ENCODE measurements at places on chromosomes 2 and 18.

- DNase-seq, result peak; percentile 74
Observed at GRCh38 chr18:79393635-79394533, 1.8 kb upstream of the NFATC1 start.

GRCh38 chr18:36446059-36446458 is 148.5 kb downstream of the FHOD3 start:
- DNase-seq, result no peak

DNA sequence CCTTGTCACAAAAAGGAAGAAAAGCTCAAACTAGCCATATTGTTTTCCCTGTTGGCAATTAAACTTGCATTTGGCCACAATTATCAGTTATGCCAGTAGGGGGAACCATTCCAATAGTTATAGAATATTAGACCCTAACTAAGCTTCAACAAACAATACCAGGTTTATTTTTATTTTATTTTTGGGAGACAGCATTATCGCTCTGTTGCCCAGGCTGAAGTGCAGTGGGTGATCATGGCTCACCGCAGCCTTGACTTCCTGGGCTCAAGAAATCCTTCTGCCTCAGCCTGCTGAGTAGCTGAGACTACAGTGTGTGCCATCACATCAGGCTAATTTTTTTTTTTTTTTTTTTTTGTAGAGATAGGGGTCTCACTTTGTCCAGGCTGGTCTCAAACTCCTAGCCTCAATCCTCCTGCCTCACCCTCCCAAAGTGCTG is 102.1 kb downstream of the ATAD2B start:
- DNase-seq, result peak; percentile 59

GRCh38 chr2:17733599-17733998 is 20.0 kb downstream of the SMC6 start:
- DNase-seq, result no peak

GRCh38 chr18:8290435-8290834 is 318.8 kb upstream of the RAB12 start:
- no peak for DNase-seq

DNA sequence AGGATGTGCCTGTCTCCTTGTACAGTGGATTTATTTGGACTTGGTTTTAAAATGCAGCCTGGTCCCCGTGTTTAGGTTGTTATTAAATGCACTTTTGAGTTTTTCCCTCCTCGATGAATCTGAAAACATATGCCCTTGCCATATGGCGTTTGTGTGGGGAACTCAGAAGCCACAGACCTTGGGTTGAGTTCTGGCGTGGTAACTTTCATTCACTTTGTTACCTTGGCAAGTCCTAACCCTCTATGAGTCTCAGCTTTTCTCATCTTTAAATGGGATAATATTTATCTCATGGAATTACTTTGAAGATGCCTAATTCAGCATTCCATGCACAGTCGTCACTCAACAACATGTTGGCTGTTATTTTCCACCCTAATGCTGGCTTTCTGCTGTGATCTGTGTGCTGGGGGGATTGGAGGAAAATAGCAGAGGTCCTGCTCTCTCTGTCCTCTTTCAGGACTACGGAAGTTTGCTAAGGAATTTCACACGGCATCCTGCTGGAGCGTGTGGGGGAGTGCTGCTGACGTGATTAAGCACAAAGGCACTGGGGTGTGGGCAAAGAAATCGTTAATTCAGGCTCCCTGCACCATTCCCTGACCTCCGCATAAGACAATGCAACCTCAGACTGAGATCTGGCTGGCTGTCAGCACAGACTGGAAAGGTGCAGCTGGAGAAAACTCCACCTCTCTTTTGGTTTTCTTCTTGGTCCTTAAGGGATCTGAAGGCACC is 61.7 kb downstream of the LDLRAD4 start:
- no peak for DNase-seq

DNA sequence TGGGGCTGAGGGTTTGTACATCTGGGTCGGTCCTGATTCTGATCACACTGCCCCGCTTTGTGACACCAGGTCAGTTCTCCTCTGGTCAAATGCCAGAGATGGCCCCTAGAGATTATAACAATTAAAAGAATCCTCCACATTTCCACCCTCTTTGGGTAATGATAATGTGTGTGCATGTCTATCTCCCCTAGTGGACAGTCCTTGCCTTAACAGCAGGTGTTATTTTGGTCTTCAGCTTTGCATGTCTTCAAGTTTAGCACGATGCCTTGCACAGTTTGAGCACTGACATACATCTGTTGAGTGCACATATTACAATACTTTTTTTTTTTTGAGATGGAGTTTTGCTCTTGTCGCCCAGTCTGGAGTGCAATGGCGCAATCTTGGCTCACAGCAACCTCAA is 25.7 kb upstream of the COX7A2L start:
- DNase-seq, result no peak

GRCh38 chr18:24672165-24672941 is 211.9 kb downstream of the HRH4 start:
- no peak for DNase-seq

DNA sequence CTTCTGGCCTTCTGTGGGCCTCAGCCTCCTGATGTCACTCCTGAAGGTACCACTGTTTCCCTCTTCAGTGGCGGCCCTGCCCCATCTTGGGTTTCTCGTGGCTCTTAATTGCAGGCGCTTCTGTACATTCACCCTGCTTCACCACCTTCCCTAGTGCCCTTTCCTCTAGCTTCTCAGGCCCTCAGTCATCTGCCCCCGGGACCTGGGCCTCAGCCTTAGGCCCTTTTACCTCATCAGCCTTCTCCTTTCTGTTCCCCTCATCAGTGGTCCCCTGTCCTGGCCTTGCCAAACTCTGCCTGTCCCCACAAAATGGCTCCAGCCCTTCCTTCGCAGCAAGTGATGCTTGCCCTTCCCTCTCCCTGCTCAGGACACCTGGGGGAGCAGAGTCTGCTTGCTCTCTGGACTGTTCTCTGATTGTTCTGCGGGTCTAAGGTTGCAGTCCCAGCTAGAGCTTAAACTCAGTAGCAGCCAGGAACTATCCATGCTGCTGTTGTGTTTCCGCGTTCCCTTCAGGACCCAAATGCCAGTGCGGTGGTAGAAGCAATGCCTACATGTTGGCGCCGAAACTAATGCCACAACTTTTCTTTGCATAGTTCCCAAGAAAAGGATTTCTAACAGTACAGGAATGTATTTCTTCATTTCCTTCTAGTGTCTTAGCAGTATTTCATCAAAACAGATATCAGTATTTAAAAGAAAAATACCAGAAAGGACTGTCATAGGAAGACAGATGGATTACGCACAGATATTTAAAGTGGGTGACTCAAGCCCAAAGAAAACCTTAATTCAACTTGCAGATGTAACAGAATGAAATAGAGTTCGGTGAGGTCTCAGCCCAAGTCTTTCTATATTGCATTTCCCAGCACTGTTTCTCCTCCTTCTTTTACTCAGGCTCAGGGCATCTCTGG is 7.5 kb downstream of the ASB1 start:
- peak; percentile 94 for DNase-seq

- DNase-seq, result no peak
Observed at GRCh38 chr2:68253219-68254068, 1.1 kb upstream of the PPP3R1 start.

GRCh38 chr2:235055891-235056516 is 104.2 kb downstream of the SH3BP4 start:
- no peak for DNase-seq

- no peak for DNase-seq
Observed at GRCh38 chr2:127577973-127578372, 42.5 kb downstream of the MYO7B start.

DNA sequence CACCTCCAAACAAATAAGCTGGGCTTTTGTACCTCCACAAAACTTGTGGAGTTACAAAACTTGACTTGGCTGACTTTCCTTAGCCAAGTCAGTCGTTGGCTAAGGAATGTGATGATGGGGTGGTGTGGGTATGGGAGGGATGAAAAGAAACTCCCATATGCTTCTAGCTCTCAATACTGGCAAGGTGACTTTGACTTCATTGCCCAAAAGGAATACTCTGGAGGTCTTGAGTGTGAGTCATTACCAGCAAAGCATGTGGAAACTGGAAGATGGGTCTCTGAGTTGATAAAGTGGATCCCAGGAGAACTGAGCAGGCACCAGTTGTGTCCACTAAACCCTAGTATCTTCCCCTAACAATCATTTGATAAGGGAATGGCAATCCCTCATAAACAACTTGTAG is 226.7 kb downstream of the GULP1 start:
- peak; percentile 37 for DNase-seq

DNA sequence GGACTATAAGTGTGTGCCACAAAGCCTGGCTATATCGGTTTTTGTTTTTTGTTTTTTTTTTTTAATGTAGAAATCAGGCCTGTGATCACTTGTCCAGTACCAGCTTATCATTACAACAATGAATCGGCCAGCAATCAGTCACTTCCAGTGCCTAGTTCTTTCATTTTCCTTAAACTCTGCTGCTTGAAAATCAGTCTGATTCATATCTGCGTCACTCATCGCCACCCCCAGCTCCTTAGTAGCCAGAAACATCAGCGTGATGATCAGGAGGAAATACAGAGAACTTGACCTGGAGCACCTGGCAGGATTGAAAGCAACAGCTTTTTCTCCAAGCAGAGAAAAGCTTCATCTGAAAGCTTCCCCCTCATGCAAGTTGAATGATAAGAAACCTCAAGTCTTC is 75.4 kb downstream of the SPTBN1 start:
- peak; percentile 36 for DNase-seq

DNA sequence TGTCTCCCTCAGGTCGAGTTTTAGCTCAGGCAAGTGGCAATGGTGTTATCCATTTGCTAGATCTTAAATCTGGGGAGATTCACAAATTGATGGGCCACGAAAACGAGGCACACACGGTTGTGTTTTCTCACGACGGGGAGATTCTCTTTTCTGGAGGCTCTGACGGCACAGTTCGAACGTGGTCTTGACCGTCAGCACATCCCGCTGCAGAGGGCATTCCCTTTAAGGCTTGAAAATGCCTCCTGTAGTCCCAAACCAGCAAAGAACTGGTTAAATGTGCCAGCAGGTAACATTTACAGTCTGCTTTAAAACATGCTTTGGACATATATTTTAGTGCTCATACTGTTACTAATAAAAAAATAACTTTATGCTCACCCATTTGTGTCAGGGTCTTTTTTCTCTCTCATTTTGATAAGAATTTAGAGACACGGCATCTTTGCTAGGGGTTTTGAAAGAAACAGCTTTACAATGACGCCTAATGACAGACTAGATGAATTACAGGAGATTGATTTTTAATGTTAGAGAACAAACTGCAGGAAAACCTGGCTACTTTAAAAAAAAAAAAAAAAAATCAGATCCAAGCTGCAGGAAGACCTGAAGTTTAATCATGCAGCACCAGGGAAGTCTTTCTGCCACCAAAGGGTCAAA is 602 bp upstream of the VWC2L start:
- DNase-seq, result no peak

DNA sequence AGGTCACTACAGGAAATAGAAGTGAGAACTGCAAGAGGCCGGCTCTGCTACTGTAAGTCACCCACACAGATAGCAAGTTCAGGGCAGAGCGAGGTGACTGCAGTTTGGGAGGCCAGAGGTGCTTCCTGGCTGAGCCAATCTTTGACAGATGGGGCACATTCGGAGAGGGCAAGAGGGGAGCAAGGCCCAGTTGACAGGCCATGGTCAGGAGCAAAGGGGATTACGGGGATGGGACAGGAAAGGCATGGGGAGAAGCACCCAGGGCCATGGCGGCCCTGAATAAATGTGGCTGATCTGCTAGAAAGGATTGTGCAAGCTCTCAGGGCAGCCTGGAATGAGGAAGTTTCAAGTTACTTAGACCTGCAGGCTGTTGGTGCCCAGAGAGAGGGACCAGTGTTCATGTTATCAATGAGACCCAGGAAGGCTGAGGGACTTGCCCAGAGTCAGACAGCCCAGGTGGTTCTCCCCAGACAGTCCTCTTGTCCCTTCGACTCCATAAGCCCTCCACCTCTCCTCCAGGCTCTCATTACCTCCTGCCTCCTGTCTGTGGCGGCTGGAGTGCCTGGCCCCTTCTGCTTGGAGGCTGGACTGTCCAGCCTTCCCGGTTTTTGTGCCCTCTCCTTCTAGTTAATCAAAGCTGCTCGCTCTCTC is 123.3 kb downstream of the CTIF start:
- peak; percentile 25 for DNase-seq

DNA sequence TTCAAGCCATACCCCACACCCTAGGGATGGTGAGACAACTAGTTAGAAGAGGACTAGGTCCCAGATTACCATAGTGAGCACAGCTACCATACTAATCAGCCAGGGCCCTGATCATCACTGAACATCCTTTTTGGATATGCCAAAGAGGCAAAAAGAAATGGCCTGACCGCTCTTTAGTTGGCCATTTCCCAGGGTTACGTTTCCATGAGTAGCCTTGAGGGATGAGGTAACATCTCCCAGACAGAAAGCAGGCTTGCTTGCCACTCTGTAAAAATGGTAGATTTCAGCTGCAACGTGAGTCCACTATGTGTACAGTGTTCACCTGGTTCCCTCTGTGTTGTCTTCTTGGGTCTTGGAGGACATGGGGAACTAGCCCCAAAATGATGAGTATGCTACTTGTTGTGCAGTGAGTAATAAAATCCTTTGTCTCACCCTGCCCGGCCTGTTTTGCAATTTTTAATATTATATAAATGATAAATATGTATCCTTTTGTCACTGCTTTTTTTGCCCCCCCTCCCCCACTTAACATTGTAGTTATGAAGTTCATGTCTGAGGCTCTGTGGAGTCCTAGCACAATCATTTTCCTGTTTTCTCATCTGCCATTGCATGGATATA is 8.9 kb upstream of the GALM start:
- no peak for DNase-seq

DNA sequence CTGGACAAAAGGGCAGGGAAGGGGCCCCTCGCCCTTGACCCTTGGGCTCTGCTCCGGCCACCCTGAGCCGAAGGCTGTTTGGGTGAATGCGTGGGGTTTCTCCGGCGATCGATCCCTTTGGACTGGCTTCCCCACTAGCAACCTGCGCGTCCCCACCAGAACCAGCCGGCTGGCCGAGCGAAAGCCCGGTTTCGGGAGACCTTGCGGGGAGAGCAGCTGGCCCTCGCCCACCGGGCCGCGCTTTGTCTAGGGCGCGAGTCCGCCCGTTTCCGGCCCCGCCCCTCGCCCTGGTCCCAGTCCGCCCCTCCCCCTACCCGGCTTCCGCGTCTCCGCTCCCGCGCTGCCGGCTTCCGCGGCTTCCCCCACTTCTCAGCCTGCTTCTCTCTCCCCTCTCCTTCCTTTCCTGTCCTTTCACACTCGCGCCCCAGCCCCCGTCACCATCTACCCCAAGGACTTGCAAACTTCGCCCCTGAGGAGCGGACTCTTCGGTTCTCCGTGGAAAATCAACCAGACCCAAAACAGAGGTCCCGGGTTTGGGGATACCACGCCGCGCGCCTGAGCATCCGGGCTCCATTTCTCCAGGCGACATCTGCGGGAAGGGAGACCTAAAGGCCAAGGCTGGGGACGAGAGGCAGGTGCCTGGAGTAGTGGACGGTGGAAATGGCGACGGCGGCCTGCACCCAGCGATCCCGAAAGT is 48.0 kb upstream of the ATP6V1B1 start:
- no peak for DNase-seq

GRCh38 chr2:190794377-190794776 is 86.2 kb upstream of the GLS start:
- no peak for DNase-seq

- DNase-seq, result no peak
Observed at GRCh38 chr2:8376603-8377410, 305.0 kb upstream of the ID2 start.
